ENCODE measurements at places on chromosomes 16 and 17. TPM values are rescaled to one million over a fixed set of nuclear protein-coding genes. Genes with fewer than 3 reads are reported as not detected.

- no peak for DNase-seq
Measured at GRCh38 chr17:17751489-17752088, 70.3 kb downstream of the RAI1 start.

GRCh38 chr16:30004811-30005242 lies 6.0 kb downstream of the DOC2A start:
- no peak for DNase-seq

DNA sequence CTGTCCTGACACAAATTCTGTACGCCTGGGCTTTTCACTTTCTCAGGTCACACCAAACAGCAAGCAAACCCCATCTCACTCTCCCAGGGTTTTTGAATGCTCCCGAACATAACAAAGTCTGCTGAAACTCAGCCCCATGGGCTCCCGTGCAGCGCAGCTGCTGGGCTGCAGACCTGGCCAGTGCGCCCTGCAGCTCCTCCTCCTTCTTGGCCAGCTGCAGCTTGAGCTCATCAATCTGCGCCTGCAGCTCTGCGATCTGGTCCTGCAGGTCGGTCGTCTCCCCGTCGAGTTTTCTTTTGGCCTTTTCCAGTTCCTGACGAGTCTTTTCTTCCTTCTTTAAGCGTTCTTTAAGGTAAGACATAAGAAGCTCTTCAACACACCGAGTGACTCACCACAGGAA lies 70.5 kb downstream of the NDEL1 start:
- no peak for DNase-seq

Gene CES5A
- total RNA-seq, result not detected

Gene SOCS3
- total RNA-seq, result 39.2 TPM

Gene KRT24
- total RNA-seq, result not detected

GRCh38 chr17:58091024-58091567 lies 7.9 kb downstream of the DYNLL2 start:
- no peak for DNase-seq

GRCh38 chr16:55811811-55812210 lies 21.1 kb downstream of the CES1 start:
- no peak for DNase-seq

Gene MYH3
- 0.41 TPM for total RNA-seq

GRCh38 chr17:76462556-76463290 lies 4.7 kb upstream of the AANAT start:
- DNase-seq, result no peak

GRCh38 chr17:4365628-4366326 lies 698 bp downstream of the UBE2G1 start:
- no peak for DNase-seq

DNA sequence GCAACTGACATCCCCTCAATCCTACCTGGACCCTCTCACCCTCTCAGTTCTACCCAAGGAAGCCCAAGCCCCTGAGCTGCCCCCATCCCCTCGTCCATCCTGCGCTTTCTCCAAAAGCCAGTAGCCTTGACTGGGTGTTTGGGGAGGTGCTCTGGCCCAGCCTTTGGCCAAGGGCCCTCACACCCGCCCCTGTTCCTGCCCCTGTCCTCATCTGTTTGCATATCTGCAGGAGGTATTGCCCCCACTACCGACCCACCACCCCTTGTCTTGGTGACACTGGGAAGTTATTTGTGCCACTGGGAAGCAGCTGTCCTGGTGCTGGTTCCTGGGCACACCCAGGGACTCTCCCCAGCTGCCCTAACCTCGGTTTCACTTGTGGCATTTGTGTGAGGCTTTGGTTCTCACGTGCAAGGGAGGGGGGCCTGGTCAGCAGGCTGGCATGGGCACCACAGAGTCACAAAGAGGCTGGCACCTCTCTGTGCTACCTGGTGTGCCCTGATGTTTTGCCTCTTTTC lies 75.3 kb downstream of the MRC2 start:
- no peak for DNase-seq

Gene TMC6
- total RNA-seq, result 127 TPM
